ENCODE measurements at places on chromosomes 6 and 20. TPM values are rescaled to one million over a fixed set of nuclear protein-coding genes. Genes with fewer than 3 reads are reported as not detected.

The METTL24 gene
- not detected for total RNA-seq

DNA sequence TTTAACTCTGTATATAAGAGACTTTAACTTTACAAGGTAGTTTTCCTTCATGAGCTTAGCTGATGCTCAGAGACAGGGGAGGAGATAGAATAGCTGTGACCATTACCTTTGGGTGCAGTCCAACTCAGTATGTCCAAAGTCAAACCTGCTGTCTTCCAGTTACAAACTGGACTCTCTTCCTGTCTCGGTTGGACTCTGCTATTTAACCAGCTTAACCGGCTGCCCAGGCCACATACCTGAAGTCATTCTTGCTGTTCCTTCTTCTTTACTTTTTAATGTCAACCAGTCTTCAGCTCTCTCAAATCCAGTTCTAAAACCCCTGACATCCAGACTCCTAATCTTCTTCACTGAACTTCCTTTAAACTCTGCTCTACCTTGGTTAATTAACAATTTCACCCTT is 138.3 kb upstream of the TSHZ2 start:
- H3K36me3 ChIP-seq, result no peaks in the 10 kb centered on the region
- no peaks in the 10 kb centered on the region for H3K4me1 ChIP-seq

DNA sequence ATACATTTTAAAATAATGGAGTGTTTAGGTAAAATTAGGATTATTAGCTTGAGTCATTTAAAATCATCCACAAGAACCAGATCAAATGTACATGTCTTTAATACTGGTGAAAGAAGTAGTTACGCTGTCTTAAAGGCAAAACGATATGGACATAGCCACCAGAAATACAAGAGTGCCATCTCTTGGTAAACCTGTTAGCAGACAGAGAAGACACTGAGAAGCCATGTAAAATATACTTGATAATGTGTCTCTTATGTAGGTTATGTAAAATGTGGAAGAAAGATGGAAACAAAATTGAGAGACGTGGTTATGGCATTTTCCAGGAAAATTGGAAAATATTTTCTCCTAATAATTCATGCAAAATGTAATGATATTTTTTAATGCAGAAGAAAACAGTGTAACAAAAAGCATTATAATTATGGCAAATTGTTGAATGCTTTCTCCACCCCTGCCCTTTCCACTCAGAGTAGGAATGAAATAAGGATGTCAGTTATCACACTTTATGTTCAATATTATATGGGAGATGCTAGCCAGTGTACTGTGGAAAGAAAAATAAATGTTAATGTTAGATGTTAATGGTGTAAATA is 12.2 kb upstream of the SLC17A2 start:
- no peak overlapping the region for H3K4me3 ChIP-seq
- H3K27me3 ChIP-seq, result no peaks in the 10 kb centered on the region
- H3K27ac ChIP-seq, result no peak overlapping the region
- no peaks in the 10 kb centered on the region for H3K36me3 ChIP-seq

DNA sequence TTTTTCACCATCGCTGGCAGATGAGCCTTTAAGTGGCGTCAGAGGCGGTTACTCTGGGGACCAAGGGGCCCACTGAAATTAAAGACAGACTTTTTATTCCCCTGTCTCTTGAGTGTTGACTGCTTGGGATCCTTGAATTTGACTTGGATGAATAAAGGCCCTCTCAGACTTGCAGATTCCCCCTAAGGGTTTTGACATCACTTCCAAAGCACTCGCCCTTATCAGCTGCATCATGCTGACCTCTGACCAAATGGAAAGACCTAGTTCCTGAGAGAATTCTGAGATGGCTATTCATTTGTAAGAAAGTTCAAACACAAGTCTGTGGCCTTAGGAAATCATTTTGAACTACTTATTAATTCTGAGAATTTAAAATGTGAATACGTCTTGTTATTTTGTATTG is 13.5 kb upstream of the MOXD1 start:
- no peak for DNase-seq
- H3K36me3 ChIP-seq, result no peaks in the 10 kb centered on the region
- H3K4me1 ChIP-seq, result no peaks in the 10 kb centered on the region
- no peak overlapping the region for H3K27ac ChIP-seq

GRCh38 chr6:43900560-43900915 is 130.5 kb downstream of the VEGFA start:
- no peak overlapping the region for H3K27ac ChIP-seq
- no peak overlapping the region for H3K4me3 ChIP-seq
- DNase-seq, result no peak
